ENCODE measurements at places on chromosomes 7 and 10.

DNA sequence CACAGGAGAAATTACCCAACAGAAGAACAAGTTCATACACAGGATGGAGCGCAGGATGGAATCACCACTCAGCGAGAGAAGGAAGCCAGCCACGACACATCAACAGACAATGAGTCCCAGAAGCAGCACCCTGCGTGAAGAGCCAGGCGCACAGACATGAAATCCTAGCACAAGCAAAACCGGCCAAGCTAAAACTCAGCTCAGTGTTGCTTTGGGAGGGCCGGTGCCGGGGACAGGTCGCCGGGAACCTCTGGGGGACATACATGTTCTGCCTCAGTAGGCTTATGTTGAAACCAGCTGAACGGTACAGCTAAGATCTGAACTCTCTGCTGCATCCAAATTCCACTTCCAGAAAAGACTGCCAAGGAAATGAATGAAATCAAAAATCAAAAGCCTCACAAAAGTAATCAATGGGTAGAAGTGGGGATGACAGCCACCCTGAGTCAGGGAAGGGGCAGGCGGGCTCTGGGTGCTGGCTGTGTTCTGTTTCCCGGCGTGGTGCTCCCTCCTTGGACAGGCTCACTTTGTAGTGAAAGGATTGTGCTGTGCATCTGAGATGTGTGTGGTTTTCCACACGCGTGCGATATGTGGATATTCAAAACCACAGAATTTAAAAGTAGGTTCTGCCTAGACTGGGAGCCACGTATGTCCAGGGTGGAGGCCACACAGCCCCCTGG lies 114.7 kb downstream of the PDGFA start:
- DNase-seq, result no peak

DNA sequence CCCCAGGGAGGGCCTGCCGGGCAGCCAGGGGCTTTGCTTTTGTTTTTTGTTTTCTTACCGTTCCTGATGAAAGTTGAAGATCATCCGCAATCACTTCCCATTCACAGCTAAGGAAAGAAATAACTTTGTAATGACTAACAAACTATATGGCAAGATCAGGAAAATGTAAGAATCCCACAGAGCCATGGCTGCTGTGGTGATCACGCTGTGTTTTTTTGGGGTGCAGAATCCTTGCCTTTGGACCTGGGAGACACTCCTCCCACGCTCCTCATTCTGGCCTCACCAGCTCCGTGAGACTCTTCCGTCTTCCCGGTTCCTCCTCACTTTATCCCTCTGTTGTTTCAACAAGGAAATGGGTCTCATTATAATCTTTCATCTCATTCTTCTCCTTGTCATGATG lies 443.0 kb upstream of the MGMT start:
- DNase-seq, result no peak

- DNase-seq, result no peak
These were observed 25.8 kb downstream of the PSAP start for GRCh38 chr10:71825217-71825616.

DNA sequence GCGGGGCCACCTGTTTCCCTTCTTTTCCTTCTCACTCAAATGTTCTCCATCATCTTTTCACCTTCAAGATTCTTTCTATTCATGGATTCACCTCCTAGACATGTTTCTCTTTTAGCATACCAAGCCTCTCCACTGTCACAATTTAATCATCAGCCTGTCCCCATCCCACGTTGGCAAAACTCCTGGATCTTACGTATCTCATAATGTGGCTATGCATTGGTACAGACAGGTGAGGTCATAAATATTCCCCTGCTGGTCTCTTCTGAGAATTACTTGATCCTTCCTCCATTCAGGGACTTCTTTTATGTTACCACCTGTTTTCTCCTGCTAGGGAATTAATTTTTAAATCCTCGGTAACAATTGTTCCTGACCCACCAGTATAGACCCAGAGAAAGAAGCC lies 262.6 kb upstream of the NEBL start:
- no peak for DNase-seq

- DNase-seq, result no peak
These were observed 128.4 kb downstream of the ALOX5 start for GRCh38 chr10:45502458-45502857.

DNA sequence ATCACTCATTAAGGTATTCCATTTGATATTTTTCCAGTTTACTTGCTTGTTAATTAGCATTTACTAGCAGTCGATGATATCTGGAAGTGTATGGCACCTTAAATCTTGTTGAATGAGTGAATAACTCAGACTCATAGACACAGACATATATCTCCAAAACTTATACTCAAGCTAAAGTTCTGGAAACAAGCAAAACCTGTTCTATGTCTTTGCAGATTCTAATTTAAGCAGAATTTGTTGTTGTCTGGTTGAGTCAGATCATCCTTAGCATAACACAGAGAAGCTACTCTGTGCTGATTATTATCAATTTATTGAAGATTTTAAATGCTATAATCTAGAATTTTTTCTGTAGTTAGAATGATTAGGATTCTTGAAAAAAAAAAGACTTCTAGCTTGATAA lies 296.2 kb downstream of the MDFIC start:
- no peak for DNase-seq

DNA sequence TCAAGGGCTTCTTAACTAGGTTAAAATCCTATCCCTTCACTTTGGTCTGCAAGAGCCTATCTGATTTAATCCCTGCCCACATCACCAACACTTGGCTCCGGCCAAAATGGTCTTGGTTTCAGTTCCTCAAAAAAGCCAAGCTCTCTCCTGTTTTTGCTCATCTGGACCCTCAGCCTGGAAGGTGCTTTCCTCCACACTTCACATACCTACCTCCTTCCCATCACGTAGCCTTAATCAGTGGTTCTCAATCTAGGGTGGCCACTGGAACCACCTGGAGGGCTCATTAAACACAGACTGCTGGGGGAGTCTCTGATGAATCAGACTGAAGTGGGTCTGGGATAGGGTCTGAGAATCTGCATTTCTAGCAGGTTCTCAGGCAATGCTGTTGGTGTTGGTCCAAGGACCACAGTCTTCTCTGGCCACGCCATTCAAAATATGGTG lies 227.0 kb upstream of the AOAH start:
- no peak for DNase-seq

GRCh38 chr10:72611783-72612182 lies 14.1 kb downstream of the MICU1 start:
- DNase-seq, result no peak

GRCh38 chr10:34826221-34826620 lies 11.1 kb upstream of the PARD3 start:
- no peak for DNase-seq

- DNase-seq, result no peak
These were observed 132.2 kb upstream of the CAV2 start for GRCh38 chr7:116367171-116367813.

DNA sequence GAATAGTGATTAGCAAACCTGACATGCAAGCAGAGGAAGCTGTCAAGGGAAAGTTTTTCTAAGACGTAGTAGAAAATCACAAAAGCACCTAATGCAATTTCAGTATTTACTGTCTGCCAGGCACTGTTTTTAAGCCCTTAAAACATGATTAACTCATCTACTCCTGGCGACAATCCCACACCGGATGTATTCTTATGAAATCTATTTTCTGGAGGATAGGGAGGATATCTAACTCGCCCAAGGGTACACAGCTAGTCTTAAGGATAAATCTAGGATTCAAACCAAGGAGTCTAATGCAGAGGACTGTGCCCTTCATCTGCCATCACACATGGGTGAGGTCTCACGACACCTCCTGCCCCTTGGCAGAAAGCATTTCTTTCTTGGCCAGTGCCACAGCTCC lies 47.8 kb upstream of the FIGNL1 start:
- DNase-seq, result no peak

- DNase-seq, result no peak
These were observed 63.7 kb upstream of the OPALIN start for GRCh38 chr10:96422525-96422924.

DNA sequence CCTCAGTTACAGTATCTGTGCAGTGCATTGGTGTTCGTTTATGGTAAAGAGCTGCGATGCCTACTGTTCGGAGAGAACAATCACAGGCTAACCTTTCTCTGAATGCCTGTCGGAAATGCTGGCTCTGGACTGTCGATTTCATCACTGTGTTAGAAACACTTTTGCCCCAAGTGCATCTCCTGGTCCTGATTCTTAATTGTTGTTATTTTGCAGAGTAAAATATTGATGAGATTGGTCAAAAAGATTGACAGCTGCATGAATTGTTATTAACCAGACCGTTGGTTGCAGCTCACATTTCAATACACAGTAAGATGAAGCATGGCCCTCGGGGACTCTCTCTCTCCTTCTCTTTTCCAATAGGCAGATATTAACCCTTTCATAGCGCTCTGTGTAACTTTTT lies 557.4 kb upstream of the ADARB2 start:
- DNase-seq, result no peak

GRCh38 chr10:132889556-132889955 lies 52.8 kb downstream of the CFAP46 start:
- DNase-seq, result no peak

- DNase-seq, result no peak
These were observed 26.9 kb downstream of the DNAJB9 start for GRCh38 chr7:108596560-108596959.

- DNase-seq, result no peak
These were observed 319.7 kb downstream of the SNX13 start for GRCh38 chr7:17620566-17620965.

- no peak for DNase-seq
These were observed 67.1 kb upstream of the NPVF start for GRCh38 chr7:25295387-25295786.

DNA sequence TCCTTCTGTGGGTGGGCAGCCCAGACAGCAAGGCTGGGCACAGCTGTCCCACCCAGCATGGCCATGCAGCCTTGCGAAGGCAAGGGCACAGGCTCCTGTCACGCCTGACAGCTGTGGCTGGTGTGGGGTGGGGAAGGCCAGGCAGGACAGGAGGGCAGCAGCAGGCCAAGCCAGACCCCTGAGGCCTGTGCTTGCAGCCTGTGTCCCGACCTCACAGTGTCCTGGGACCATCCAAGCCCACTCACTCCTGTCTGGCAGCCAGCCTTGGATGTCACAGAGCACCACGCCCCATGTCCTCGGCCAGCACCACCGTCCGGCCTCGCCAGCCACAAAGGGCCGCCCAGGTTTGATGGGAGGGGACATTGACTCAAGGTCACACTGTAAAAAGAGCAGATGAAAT lies 85.5 kb upstream of the LRRC4 start:
- no peak for DNase-seq
